ENCODE measurements at places on chromosomes 1 and 21.

GRCh38 chr21:42480736-42481135 is 15.3 kb downstream of the RSPH1 start:
- no peak for DNase-seq

DNA sequence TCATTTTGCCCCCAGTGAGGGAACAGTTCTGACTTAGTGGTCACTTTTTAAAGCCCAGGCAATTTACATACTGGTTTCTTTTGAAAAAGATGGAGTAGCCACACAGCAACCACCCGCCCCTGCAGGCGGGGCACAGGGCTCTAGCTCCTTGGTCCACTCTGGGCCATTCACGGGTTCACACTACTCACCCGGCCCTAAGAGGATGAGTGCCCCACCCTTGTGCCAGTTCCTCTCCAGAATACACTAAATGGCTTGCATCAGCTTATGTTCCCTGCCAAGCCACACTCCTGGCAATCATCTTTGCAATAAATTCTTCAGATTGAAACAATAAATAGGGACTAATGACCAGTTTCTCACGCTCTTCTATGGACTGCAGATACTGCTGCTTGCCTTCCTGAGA is 15.7 kb upstream of the ATP13A2 start:
- DNase-seq = peak; percentile 63

- peak; percentile 29 for DNase-seq
Measured at GRCh38 chr1:204975568-204976235, 67.3 kb upstream of the CNTN2 start.

- no peak for DNase-seq
Measured at GRCh38 chr1:154241703-154242351, 21.1 kb downstream of the UBAP2L start.

DNA sequence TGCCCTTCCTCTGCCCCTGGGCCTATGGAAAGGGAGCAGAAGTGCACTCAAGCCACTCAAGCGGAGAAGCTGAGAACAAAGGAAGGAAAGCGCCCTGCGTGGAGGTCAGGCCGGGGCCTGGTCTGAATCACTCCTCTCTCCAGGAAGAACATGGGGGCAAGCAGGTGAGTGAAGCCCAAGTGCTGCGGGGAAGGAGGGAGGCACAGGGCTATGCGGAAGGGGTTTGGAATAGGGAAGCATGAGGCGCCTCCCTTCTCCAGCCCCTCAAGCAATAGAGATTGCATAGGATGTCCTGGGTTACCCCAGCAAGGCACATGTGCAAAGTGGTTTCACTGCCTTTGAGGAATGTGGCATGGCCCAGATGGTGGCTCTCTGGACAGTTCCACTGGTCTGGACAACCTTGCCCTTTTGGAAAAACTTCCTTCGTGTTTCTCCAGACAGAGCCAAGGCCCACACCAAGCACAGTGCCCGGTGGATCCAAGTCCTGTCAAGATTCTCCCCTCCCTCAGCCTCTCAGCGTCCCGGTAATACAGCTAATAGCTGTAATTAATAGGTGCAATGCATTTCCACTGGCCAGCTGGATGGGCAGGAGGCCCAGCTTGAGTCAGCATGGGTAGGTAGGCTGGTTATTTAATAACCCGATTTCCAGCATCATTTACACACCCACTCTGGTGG is 13.7 kb downstream of the BLACAT1 start:
- DNase-seq = no peak

GRCh38 chr1:29563092-29563491 is 326.8 kb downstream of the PTPRU start:
- DNase-seq = no peak

- DNase-seq = no peak
Measured at GRCh38 chr1:182998482-182998881, 24.7 kb upstream of the LAMC1 start.

- no peak for DNase-seq
Measured at GRCh38 chr1:241834733-241835377, 13.1 kb upstream of the EXO1 start.

All from lower leg skin (tissue), 4 donors.